Stimulated activated CD4-positive, alpha-beta T cell treated with anti-CD3 and anti-CD28 coated beads, Interleukin-1b, Interleukin-23, amount 100 ng/mL, for 1 hour (primary cell): ENCODE measurements at places on chromosomes 7 and 10.

DNA sequence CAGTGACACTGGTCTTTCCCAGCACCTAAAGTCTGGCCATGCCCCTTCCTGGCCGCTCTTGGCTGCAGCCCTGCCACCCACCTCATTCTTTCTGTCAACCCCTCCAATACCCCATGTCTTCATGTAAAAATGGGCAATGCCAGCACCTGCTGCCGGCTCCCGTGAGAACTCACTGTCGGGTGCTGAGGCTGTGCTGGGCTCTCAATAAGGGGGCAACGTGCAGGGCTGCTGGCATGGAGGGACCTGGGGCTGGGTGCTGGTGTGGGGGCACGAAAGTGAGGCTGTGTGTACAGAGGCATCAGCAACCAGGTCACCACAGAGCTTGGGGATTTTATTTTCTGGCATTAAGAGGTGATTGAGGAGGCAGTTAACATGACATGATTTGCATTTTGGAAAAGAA, 65.3 kb downstream of the ALOX5 start:
- DNase-seq: no peak

- no peak for DNase-seq
These were observed 7.4 kb downstream of the IGF2BP3 start for GRCh38 chr7:23462846-23463245.

GRCh38 chr7:70439651-70440050, 692.3 kb upstream of the GALNT17 start:
- DNase-seq: no peak

DNA sequence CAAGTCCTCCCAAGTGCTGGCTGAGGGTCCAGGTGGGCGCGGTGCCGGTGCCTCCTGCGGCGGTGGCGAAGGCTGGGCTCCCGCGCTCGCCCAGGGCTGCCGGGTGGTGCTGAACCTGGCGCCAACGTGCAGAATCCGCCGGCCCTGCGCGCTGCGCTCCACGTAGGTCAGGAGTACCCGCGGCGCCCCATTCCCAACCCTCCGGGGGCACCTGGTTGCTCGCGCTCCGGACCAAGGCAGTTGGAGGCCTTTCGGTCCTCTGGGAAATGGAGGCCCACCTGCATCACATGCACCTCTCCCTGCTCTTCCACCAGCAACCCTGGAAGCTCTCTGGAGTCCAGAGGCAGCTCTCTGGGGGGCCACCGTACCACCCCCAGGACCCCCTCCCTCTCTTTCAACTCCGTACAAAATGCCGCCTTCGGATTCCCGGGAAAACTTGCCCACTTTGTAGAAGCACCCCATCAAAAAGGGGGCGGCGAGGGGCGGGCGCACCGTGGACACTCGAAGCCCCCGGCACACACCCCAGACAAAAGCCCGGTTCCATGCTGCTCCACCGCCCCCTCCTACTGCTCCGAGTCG, 745 bp downstream of the SLC16A9 start:
- DNase-seq: no peak

- no peak for DNase-seq
These were observed 40.5 kb upstream of the PRKAR1B start for GRCh38 chr7:767580-767940.

DNA sequence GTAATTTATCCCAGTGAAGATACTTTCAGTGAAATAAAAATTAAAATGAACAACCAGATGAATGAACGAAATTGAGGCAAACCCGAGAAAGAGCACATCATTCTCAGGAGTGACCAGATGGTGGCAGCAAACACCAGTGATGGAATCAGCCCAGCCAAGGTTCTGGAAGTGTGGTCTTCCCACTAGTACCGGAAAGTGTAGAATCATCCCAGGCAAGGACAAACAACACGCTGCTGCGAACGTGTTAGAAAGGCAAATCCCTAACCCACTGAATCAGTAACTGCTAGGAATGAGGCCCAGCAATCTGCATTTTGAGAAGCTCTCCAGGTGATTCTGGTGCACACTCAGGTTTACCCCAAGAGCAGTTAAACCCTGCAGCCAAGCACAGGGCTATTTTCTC, 15.5 kb upstream of the SLC18A3 start:
- no peak for DNase-seq

DNA sequence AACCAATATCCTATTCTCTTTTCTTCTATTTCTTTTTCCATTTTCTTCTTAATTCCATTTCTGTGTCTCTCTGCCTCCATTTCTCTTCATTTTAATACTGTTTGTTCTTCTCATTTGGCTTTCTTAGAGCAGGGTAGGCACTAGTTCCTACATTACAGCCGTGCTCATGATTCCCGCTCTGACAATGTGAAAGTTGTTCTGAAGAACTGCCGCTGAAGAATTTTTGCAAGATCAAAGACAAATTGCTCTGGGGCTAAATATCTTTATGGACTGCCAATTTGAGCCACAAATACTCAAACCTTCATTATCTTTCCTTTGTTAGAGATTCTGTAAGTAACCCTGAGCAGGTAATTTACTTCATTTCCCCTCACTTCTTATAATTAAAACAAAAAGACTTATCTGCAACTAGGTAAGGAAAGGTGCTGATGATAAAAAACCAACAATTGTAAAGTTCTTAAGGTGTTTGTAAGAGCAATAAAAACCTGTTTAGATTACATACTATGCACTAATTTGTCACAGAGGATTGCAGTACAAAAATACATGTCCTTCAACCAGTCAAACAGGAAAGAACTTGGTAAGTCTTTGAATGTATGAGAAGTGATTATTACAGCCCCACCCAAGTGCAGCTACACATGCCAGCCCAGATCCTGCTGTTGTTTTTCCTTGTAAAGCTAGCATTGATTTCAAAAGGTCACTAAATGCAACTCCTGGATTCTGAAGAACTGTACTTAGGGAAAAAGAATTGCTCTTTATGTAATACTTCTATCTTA, 127.5 kb downstream of the COL28A1 start:
- DNase-seq: no peak

DNA sequence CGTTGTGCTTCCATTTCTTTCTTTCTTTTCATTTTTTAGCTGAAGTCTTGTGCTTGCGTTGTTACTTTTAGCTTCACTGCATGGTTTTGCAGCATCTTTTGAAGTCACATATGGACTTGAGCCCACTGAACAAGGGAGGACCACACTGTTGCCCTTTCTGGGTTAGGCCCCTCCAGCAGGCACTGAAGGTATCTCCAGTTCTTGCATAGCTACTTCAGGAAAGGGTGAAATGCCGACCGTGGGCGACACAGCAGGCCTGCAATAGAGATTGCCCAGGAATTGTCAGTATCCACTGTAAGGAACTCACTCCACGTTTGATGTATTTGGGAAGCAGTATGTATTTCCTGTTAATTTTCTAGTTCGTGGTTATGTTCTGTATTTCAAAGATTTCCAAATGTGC, 85.1 kb downstream of the WDR37 start:
- DNase-seq: no peak

- DNase-seq: no peak
These were observed 141.3 kb upstream of the ZNF438 start for GRCh38 chr10:31172925-31173324.

- DNase-seq: no peak
These were observed 902.5 kb upstream of the ZNF722 start for GRCh38 chr7:63096141-63096540.

DNA sequence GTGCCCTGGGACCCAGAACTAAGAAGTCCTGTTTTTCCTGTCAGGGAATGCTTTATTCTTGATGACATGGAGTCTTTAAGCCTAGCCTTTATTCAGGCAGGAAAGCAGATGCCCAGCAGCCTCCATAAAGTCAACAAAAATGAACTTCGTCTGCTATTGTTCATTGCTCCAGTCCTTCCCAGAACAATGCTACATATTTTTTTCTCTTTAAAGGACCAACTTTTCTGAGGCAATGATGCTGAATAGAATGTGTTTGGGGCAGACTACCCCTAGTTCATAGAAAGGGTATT, 47.6 kb upstream of the PDCD4 start:
- DNase-seq: no peak

DNA sequence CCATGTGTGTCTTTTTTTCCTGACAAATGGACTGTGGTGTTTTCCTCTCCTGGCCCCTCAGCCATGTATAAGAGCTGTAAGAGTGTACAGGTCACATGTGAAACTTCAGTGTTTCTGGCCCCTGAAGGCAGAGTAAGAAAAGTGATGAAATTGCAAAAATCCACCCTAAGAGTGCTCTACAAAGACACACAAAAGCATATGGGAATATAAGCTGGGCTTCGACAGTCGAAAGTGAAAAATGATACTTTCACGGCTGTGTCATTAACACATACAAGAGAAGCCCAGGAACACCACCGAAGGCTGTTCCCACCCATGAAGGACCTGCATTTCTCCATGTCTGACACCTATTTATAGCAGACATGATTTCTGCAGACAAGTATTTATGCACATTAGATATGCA, 192.2 kb downstream of the PARD3 start:
- no peak for DNase-seq

DNA sequence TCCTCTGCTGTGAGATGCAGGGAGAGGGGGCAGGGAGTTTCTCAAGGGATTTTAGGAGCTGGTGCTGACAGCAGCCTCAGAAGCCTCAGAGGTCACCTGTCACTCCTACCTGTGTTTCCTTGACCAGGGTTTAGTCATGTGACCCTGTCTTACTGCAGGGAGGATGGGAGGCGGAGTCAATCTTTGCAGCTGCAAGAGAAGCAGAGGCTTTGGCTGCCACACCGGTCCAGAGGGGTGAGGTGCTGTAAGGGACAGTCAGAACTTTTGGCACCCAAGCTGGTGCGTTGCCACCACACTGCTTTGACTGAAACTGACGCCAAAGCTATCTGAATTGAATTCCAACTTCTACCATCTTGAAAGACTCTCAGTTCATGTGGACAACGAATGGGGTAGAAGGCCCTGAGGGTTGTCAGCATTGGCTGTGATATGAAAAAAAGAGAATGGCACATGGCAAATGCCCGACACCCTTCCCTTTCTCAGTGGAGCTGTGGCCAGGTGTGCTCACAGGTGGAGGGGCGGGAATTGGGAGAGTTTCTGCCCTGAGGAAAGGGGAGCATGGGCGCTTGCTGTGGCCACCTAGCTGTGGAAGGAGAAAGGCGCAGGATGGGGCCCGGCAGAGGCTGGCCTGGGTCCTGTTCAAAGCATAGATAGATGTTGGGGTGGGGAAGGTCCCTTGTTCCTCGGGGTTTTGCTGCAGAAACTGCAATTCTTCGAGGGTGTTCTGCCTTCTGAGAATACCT, 69.3 kb downstream of the ARHGAP22 start:
- no peak for DNase-seq

DNA sequence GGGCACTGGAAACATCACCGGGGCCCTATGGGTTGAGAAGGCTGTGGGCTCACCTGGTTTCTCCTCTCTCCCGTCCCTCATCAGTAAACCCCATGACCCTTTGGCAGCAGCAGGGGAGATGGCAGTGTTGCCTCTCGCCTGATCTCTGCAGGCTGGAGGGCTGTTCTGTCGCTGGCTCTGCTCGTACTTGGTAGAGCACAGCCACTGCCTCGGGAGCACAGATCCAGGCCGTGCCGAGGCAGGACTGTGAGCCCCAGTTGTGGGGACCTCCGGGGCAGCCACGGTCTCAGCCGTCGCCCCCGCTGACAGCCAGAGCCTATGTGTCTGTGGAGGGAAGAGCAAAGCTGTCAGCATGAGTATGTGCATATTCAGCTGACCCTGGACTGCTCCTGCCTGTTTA, 94.9 kb downstream of the PTPRE start:
- DNase-seq: no peak

DNA sequence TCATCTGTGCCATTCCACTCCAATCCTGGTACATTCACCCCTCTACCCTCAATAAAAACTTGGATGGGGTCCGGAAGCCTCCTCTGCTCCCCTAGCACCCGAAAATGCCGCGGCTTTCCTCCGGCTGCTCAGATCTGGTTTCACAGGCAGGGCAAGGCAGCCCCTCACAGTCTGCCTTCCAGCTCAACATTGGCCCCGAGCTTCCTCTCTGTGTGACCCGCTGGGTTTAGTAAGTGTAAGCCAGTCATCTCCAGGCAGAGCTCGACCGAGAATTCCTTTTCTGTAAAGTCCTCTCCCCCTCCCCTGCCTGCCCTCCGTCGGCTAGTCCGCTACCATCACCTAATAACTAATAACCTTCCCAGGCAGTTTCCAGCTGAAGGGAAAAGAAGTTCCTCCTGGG, 3.4 kb downstream of the INHBA start:
- DNase-seq: no peak

GRCh38 chr7:8226501-8226900, 35.5 kb downstream of the ICA1 start:
- no peak for DNase-seq
